ENCODE measurements at places on chromosomes 4 and X.

DNA sequence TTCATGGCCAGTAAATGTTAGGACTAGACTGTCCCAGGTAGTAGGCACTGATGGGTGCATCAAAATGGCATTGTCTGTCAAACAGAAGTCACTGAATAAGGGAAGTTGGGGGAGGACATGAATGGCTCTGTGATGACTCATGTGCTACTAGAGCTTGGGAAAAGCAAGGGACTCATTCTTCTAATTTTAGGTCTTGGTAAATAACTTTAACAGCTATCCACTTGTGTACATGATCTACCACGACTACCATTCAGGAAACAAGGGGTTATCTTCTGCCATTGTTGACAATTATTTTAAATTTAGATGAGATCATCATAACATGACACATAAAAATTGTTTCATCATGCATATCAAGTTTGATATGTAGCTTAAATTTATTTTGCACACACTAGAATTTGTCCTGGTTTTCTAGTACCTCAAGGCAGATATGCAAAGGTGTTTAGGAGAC lies 6.3 kb downstream of the AREG start:
- no peak for DNase-seq

DNA sequence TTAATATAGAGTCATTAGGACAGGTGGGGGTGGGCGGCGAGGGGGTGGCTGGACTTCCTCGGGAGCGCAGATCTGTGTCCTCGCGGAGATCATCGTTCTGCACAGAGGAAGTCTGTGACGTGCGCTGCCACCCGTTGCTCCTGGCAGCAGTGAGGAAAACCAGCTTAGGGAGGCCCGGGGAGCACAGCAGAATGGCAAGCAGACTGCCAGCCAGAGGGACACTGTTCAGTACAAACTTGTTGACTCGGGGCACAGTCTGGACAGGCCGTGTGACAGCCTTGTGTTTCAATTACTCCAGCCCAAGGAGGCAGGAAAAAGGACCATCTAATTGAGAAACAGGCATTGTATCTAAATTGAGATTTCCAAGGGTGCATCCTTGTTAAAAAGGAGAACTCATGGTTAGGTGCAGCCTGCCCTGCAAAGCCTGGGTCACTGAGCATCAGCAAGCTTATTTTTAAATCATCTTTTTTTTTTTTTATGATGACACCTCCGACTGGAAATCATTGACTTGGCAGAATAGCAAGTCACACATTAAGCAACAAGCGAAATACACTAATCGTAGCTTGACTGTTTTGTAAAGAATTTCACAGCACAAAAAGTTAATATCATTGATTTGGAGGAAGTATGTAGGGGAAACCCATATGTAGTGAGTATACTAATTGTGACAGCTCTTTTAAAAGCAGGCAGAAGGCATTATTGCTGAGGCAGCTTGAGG lies 512.0 kb upstream of the FAT1 start:
- no peak for DNase-seq

DNA sequence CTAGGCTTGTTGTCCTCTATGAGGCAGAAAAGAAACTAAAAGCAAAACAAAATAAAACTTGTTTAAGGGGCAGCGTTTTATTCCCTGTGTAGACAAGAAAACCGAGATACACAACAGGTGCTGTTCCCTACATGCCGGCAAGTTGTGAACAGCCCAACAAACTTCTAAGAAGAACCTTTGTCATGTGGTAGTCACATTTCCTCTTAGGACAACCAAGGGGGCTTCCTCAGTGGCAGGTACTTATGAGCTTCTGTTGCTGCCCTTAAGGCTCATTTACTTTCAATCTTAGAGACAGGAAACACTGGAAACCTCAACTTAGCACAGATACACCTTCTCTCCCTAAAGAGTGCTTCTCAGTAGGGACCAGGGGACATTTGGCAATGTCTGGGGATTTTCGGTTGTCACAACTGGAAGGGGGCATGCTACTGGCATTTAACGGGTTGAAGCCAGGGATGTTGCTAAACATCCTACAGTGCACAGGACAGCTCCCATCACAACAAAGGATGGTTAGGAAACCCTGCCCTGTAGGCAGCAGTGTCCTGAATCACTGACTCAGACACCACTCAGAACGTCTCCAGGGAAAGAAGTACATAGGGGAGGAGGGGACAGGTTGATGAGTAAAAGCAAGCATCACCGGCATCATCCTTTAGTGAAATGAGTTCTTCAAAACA lies 111.0 kb downstream of the ASB9 start:
- no peak for DNase-seq

- DNase-seq: peak; percentile 43
These were observed 217.9 kb upstream of the KLHL4 start for GRCh38 chrX:87299563-87300160.

DNA sequence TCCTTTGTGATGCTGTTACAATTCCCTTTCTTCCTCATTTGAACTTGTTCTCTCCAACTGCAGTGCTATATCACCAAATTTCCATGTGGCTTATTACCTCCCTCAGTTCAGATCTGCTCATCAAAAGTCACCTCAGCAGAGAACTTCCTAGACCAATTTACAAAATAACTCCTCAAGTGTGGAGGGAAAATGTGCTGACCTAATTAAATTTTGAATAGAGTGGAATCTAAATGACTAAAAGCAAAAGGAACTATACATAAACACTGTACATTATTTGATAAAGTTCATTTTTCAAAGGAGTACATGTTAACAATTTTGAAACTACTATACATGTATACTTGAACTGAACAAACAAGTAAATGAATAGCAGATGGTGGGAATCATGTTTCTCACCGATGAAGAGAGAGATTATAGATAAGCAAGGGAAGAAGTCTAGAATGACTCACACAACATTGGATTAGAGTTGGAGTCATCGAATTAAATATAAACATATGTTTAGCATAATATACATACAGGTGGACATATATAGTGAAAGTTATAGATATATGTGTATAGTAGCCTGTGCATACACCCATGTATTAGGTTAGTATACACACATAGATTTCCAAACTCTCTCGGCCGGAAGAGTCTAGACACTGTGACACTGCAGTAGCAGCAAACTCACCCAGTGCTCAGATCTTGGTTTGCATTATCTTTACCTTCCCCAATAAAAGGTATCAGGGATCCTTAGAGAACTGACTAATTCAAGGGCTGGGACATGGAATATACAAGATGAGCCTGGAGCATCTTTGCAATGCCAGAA lies 318.7 kb downstream of the PCDH18 start:
- DNase-seq: no peak

GRCh38 chrX:4930426-4930825 lies 1217.0 kb upstream of the PRKX start:
- DNase-seq: no peak

GRCh38 chr4:138111462-138112000 lies 130.6 kb downstream of the SLC7A11 start:
- no peak for DNase-seq

DNA sequence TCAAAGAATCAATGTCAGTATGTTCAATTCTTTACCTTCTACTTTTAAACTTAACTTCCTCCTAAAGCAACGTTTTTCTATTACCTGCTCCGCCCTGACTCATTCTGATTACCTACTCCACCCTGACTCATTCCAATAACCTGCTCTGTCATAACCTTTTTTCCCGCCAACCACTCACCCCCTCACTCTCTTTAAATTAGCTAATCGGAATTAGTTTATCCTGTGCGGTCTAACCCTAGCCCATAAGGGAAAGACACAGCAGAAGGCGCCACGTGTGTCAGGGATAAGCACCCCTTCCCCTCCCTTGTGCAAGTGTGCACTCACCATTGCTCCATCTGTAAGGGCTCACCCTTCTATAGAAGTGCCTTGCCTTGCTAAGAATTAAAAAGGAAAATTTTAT lies 64.4 kb downstream of the EIF4E start:
- DNase-seq: no peak

DNA sequence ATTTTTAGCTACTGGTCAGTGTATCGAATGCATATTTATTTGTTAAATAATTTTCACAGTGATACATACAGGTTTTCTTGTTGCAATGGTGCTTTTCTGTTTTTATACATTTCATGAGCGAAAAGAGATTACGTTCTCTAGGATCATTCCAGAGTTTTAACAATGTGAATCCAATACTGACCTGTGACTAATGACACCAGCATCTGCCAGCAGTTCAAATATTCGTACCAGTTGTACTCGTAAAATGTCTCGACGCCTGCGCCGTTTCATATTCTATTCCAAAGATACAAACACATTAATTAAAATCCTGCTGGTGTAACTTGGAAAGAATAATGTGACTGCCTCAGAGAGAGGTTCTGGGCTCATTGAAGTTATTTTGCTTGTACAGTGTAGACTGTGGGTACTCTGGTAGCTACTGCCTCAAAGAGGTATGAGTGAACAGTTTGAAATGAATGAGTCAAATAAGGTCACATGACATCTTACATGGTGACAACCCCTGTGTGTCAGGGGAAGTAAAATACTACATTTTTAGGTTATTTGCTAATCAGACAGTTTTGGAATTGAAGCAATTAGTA lies 80.7 kb downstream of the ZAR1 start:
- no peak for DNase-seq

- DNase-seq: no peak
These were observed 58.2 kb downstream of the CD38 start for GRCh38 chr4:15836362-15836761.

- DNase-seq: no peak
These were observed 34.5 kb downstream of the TNIP2 start for GRCh38 chr4:2721586-2721985.

- no peak for DNase-seq
These were observed 82.8 kb downstream of the MAGEB10 start for GRCh38 chrX:27890611-27891010.

- no peak for DNase-seq
These were observed 54.9 kb downstream of the STX18 start for GRCh38 chr4:4486969-4487368.

DNA sequence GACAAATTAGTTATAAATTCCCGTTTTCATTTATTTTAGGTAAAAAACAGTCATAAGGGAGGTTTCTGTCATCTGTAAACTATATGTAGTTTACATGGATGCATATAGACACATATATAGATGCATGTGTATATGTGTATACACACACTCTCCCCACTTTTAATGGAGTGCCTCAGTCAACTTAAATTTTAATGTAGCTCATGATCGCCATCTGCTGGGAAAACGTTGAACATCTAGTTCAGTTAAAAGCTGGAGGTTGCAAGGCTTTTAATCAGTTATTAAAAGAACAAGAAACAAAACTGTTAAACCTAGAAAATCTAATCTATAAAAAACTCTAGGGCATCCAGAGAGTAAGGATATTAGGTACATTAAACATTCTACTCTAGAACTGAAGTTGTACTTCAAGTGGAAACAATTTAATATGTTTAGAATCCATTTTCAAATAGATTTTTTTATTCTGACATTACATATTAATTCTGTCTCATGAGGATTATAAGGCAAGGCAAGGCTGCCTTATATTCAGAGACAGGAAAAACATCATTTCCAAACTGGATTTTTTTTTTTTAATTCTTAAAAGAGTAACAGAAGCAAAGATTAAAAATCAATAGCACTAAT lies 122.6 kb downstream of the SHISA3 start:
- peak; percentile 66 for DNase-seq

DNA sequence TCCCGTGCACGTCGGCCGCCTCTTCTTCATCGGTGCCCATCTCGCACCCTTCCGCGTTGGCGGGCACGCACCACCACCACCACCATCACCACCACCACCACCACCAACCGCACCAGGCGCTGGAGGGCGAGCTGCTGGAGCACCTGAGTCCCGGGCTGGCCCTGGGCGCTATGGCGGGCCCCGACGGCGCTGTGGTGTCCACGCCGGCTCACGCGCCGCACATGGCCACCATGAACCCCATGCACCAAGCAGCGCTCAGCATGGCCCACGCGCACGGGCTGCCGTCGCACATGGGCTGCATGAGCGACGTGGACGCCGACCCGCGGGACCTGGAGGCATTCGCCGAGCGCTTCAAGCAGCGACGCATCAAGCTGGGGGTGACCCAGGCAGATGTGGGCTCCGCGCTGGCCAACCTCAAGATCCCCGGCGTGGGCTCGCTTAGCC lies 1.4 kb downstream of the POU4F2 start:
- DNase-seq: no peak

DNA sequence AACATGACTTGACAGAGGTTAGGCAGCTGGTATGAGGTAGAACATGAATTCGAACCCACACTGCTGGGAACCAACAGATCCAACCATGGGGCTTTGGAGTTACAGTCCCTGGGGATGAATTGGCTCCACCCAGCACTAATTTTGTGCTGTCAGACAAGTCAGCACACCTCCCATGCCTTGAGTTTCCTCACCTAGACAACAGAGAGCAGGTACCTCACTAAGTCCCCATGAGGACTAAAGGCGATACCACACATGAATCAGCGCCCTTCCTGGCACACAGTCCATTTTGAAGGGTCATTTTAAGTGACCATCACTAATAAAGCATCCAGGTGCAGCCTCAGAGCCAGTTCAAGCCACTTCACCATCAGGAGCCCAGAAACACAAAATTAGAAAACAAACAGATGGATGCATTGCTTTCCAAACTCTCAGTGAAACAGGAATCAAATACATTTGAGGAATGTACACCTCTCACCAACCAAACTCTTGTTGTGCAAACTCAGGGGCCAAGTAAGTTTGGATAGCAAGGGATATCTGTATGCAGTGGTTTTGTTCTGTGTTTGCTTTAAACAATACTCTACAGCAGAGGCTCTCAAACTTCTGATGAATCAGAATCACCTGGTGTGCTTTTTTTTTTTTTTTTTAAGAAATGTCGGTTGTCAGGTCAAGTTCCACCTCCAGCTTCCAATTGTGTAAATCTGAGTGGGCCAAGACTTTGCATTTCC lies 10.1 kb downstream of the IDS start:
- no peak for DNase-seq

DNA sequence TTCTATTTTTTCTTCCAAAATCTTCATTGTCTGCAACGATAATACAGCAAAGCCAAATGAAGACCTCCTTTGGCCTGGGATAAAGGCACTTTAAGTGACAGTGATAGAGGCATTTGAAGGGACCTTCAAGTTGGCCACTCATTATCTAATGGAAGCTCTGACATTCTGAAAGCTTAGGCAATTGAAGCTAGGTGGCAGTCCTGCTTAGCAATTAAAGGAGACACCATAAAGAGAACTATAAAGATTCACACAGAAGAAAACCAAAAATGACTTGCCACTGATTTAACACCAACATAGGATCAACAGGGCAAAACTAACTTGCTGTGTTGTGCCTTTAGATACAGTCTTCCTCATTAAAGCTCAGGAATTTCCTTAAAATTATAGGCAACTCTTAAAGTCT lies 103.3 kb upstream of the TSPAN7 start:
- DNase-seq: no peak

- DNase-seq: no peak
These were observed 9.0 kb downstream of the USO1 start for GRCh38 chr4:75733369-75733768.

DNA sequence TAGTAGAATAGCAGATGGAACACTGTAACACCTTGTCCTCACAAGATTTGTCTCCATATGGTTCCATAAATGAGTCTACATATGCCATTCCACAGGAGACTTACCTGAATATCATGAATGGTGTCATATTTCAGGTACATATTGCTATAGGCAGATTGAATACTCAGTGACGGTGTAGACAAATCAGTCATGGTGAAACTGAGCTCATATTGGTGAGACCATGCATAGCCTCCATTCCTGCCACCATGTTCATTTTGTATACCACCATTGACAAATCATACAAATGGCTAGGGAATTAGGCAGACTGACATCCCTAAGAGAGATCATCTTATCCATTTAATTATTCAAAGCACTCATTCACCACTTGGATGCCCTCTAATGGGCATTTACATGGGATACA lies 38.0 kb upstream of the SPP1 start:
- DNase-seq: no peak
